ENCODE measurements at places on chromosomes 7 and 10.

DNA sequence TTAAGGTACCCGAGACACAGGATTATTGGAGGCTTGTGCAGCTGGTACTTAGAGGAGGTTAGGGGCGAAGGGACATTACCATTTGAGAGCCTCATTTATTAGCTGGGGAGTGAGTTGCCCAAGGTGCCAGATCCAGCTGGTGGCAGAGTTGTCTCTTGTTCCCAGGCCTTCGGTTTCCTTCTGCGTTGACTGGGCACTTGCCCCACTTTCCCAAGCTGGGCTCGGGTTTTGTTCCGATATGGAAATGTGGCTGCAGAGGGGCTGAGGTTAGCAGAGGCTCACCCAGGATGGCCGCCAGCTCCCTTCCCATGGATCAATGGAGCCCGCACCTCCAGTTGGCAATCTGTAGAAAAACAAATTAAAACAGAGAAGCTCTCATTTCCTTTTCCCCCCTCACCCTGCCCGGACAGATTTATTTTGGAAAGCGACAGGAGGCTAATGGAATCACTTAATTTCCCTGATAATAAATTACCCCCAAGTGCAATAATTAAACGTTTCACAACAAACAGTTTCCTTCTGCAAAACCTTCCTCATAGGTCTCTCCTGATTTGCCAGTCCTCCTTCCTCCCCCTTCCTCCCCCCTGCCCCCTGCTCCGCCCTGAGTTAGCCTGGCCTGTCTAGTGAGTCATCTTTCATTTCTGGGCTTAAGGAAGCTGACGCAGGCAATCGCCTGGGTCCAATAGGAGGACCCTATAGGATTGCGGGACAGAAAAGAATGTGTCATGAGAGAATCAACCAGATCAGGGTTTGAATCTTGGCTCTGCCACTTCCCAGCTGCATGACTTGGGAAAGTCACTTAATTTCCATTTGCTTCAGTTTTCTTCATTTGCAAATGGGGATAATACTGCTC is 51.7 kb downstream of the ADRA2A start:
- DNase-seq = no peak

DNA sequence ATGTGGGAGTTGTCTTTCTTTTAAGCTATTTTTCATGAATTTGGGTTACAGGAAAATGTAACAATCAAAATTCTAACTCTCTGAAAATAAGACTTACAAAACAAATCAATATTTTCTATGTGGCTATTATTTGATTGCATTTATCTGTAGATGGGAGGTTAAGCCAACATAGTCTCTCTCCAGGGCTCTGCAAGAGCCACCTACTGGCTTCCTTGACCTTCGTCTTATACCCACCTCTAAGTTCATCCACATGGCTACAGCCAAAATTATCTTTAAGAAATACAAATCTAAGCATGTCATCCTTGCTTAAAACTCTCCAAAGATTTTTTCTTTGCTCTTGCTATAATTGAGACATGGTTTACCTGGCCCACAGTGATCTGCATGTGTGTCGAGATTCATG is 14.2 kb downstream of the GRM3 start:
- DNase-seq = no peak

DNA sequence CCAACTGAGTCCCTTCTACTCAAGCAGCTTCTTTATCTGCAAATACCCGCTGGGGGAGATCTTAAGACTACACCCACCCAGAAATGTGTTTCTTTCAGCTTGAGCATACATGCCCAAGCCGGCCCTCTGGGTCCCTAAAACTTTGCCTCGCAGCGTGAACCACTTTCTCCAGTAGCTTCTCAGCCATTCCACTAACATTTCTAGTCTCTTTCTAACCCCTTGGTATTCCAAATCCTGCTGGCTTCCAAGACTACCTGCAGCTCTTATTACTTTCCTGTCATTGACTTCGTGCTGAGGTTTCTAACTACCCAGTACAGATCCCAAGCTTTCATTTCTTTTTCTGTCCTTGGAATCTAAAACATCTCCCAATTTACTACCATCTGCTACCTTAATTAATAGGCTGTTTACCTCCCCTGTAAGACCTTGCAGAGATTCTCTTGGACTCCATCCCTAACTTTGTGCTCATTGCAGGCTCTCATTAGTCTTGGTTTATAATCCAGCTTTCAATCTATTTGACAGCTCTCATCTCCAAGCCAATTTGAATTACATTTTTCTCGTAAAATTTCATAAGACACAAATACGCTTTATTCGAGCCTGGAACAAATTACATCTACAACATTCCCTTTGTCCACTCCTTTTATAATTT is 153.6 kb downstream of the FGFR2 start:
- DNase-seq = no peak

- no peak for DNase-seq
Measured at GRCh38 chr7:45106-46090, 147.0 kb upstream of the FAM20C start.

DNA sequence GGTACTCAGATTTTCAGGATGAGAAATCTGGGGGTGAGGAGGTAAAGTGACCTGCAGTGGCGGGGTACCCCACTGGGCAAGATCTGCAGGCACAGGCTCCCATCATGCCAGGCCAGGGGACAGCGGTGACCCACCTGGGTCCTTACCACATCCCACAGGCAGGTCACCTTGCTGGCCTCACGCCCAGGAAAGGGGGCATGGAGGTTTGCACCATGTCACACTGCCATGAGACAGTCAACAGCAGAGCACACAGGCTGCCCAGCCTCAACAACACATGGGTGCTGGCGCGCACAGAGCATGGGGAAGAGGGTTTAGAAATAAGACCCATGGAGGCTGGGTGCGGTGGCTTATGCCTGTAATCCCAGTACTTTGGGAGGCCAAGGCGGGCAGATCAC is 914 bp downstream of the PKD1L1 start:
- DNase-seq = no peak

GRCh38 chr10:36021096-36021495 is 379.0 kb upstream of the FZD8 start:
- no peak for DNase-seq

DNA sequence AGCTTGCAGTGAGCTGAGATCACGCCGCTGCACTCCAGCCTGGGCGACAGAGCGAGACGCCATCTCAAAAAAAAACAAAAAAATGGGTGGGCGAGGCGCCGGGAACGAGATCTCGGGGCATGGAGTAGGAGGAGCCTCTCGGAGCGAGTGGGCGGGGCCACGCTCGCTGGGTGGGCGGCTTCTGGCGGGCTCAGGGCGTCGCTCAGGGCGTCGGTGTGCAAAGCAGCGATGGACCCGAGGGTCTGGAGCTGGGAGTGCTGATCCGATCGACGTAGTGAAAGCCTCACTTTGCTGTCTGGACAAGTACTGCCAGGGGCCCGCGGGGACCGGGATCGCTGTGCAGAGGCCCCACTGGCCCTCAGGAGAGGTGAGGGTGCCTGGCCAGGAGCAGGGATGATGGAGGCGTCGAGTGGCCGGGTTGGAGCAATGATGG is 22.6 kb upstream of the AMZ1 start:
- no peak for DNase-seq
